KBM-7 (cell line): ENCODE measurements at places on chromosomes 1 and 21.
A peak's percentile ranks its signal among the peaks of the same experiment; 100 is the strongest.

DNA sequence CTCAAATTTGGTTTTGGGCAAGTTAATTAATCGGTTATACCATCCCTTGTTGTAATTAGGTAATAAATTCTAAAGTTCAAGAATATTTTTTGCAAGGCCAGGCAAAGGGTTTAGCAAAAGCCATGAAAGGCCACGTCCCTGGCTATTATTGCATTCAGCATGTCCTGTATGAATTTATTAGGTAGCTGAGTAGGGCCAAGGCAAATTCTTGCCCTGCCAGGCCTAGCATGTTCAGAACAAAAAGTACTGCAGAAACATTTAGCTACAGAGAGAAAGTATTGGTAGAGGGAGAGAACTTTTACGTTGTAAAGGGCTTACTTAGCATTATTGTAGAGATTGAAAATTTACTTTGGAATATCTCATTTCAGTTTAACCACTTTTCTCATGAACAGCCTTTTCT, 94.4 kb downstream of the PATJ start:
- DNase-seq: no peak

DNA sequence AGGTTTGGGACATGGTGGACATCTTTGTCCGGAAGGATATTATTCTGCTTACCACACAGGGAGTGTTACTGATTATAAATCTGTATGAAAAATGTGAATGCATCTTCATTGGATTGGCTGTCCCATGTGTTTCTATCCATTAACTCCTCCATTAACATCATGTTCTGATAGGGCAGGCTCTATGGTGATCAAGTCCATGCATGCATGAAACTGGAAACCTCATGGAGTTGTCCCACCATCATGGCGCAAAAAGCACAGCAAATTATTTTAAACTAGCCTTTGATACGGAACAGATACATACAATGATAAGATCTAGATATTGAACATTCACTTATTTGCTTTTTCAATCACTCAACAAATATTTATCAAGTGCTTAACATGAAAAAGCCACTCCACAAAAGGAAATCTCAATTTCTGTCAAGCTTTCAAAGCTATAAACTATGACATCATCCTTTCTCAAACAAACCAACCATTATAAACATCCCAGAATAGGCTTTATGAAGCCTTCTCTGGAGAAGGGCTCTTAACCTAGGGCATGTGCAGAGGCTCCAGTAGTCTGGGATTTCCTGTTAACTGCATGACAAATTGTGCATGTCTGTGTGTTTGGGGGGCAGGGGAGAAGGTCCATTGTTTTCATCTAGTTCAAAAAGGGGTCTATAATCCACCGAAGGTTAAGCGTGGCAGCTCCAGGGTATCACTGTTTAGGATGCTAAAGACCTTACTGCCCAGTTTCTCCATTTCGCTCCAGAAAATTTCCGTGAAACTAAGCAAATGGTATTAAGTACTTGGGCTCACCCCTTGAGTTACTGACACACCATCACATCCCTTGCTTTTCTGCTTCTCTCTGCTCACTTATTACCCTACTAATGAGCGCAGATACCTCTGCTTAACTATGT, 46.1 kb downstream of the ADAMTS1 start:
- DNase-seq: no peak

GRCh38 chr1:77560741-77561140, 121.7 kb downstream of the ZZZ3 start:
- DNase-seq: no peak

- DNase-seq: no peak
These were observed 53.9 kb downstream of the SELENOF start for GRCh38 chr1:86860020-86860419.

- DNase-seq: no peak
These were observed 78.7 kb downstream of the SSBP3 start for GRCh38 chr1:54327386-54328065.

GRCh38 chr21:37118187-37118826, 45.3 kb downstream of the TTC3 start:
- no peak for DNase-seq

DNA sequence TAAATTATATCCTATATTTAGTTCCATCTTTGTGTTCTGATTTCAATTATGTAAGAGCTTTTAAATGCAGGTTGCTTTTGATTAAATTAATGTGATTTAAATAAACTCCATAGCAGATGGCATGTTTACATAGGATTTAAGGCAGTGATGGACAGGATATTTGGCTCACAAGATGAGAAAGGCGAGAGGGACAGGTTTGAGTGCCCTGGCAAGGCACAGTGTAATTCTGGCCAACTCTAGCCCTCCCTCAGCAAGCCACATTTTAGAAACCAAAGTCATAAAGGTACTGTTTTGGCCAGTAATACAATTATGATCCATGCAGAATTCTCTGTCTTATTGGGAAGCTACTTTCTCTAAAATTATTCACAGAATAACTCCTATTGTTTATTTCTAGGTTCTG, 50.6 kb upstream of the C1orf146 start:
- no peak for DNase-seq

GRCh38 chr1:200905411-200906052, 10.8 kb downstream of the INAVA start:
- no peak for DNase-seq

DNA sequence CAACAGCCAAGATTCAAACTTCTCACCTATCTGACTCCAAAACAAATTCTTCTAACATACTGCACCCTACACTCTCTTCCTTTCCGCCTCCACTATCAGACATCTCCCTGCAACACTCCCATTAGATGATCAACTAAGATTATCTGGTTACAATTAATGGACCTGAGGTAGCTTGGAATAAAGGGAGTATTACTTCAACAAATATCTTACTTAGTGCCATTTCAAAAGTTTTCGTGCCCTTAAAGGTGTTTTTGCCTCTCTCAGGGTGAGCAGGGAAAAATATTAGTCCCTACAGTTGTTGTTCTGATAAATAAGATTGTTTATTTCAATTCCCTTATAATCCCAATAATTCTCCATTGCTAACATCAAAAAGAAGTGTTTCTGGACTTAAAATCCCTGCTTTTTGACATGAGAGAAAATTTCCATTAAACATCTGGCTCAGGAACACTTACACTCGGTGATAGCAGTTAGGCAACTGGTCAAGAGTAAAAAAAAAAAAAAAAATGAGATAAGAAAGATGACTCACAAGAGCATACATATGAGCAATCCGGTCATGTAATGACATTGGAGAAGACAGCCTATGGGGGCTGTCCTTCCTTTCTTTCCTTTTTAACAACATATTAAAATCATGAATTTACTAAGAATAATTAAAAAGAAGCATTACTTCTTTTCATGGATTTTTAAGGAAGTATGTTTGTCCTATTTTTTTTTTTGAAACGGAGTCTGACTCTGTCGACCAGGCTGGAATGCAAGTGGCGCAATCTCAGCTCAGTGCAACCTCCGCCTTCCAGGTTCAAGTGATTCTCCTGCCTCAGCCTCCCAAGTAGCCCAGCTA, 7.6 kb downstream of the RSBN1 start:
- DNase-seq: no peak

DNA sequence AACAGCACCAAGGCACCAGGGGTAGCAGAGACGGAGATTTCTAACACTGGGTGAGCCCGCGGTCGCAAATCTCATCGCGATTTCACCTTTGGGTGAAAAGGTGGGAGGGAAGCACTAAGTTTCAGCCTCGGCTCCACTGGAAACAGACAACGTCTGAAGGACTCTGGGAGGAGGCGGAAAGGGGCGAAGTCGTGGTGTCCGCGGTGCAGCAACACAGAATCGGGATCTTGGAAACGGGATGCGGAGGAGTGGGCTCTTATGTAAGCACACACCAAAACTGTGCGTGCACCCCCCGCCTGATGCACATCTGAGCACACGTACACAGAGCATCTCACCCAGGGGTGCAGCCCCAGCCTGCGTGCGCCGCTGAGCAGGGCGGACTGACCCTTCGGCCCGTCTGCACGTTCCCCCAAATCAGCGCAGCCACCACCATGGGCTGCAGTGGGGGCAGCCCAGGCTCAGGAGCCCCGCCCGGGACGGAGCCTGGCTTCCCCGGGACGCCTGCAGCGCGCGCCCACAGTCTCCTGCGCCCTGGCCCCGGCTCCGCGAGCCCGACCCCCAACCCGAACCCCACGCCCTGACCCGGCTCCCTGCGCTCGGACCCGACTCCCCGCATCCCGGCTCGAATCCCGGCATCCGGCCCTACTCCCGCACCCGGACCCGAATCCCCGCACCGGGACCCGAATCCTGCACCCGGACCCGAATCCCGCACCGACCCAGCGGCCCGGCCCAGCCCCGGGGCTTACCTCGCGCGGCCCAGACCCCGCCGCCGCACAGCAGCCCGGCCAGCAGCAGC, 670 bp downstream of the CLSTN1 start:
- DNase-seq: peak; percentile 37

- no peak for DNase-seq
These were observed 25.2 kb upstream of the TMEM200B start for GRCh38 chr1:29148656-29149491.

GRCh38 chr1:205124726-205125125, 2.9 kb upstream of the RBBP5 start:
- DNase-seq: peak; percentile 42

- DNase-seq: no peak
These were observed 954 bp downstream of the MARK1 start for GRCh38 chr1:220528679-220529501.

- no peak for DNase-seq
These were observed 80.9 kb upstream of the LBR start for GRCh38 chr1:225508538-225509375.

DNA sequence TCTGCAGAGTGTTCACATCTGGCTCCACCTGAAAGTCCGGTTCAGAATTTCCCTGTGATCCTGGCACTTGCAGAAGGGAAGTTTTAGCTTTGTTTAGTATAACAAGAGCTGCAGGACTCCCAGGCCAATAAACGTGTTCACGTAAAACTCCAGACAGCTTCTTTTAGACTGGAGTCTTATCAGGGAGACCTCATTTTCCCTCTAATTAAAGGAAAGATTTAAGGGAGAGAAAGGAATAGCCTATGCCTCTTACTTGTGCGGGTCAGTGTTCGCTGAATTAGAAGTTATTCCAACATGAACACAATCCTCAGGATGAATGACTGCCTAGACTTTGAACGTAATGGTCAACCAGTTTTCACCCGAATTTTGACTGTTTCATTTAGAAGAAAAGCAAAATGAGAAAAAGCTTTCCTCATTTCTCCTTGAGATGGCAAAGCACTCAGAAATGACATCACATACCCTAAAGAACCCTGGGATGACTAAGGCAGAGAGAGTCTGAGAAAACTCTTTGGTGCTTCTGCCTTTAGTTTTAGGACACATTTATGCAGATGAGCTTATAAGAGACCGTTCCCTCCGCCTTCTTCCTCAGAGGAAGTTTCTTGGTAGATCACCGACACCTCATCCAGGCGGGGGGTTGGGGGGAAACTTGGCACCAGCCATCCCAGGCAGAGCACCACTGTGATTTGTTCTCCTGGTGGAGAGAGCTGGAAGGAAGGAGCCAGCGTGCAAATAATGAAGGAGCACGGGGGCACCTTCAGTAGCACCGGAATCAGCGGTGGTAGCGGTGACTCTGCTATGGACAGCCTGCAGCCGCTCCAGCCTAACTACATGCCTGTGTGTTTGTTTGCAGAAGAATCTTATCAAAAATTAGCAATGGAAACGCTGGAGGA, 202.1 kb upstream of the SGIP1 start:
- DNase-seq: peak; percentile 64

- no peak for DNase-seq
These were observed 532.3 kb upstream of the USP24 start for GRCh38 chr1:55747408-55747841.

DNA sequence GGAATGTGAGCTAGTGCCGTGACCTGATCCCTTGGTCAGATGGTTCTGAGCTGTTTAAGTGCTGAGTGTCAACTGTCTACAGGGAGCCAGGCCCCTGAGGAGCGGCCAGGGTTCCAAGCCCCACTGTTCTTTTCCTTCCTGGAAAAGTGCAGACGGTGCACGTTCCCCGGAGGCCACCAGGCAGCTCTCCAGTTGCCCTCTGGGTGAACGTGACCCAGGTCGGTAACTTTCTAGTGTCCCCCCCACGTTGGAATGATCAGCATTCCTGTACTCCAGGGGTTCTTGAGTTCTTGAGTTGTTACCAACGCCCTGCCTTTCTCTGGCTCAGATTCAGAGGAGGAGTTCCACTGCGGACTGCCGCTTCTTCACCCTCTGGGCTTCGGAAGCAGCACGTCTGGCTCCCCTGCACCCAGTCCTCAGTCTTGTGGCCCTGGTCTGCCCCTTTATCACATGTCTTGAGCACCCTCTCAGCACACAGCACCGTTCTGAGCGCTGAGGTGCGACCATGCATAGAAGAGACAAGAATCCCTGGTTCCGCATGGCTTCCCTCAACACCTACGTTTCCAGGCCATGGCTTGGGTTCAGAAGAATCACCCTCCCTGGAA, 131.5 kb downstream of the DHRS3 start:
- DNase-seq: no peak

DNA sequence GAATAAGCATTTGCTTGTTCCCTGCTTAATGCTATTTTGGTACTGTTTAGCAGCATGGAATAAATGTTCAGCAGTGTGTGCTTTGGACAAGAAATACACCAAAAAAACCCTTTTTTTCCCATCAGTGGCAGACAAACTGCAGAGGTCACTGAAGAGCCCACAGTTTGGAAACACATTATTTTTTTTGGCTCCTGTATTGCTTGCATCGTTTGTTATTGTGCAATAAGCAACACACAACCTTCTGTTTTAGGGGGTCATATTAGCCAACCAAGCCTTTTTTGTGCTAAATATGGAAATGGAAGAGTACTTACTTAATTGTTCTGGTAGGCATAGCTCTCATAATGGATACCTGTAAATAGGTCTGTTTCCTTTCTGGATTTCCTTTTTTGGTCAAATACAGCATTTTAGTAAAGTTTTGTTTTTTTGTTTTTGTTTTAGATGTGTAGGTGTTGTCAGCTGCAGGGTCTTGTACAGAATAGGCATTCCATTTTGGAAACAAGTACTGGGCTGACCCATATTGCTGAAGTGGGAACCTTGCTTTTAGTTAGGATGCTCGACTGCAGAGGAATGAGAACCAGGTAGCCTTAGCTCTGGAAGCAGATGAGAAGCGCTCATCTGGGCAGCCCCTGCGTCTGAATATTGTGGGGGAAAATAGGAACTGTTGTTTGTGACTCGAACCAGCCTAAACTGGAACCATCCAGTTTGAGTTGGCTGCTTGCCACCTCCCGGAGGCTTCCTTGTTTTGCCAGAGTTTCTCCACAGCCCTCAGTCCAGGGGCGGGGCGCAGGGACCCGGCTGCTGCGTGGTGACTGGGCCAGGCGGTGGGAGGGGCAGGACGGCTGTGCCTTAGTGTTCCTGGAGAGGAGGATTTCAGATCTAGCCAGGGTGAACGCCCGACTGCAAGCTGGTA, 38.4 kb downstream of the SPEN start:
- peak; percentile 99 for DNase-seq

GRCh38 chr1:229661022-229661877, 35.2 kb downstream of the URB2 start:
- DNase-seq: peak; percentile 81
